ENCODE measurements at places on chromosomes 1 and 21. TPM values are rescaled to one million over a fixed set of nuclear protein-coding genes. Genes with fewer than 3 reads are reported as not detected.

WLS gene
- total RNA-seq = 44.7 TPM

SLC16A4 gene
- total RNA-seq = 3.1 TPM

OR2T11 gene
- not detected for total RNA-seq

SLC35F3 gene
- not detected for total RNA-seq

TSPEAR gene
- total RNA-seq = not detected

CHRNB2 gene
- not detected for total RNA-seq

GJC2 gene
- total RNA-seq = 0.82 TPM

AZIN2 gene
- 3.5 TPM for total RNA-seq

RGSL1 gene
- total RNA-seq = not detected

SH2D1B gene
- not detected for total RNA-seq

TGFBR3 gene
- 374 TPM for total RNA-seq

PAPPA2 gene
- 0.82 TPM for total RNA-seq

PRAMEF4 gene
- total RNA-seq = not detected

All from subcutaneous adipose tissue (tissue), 4 donors.